ENCODE measurements at places on chromosomes 11 and 22.

DNA sequence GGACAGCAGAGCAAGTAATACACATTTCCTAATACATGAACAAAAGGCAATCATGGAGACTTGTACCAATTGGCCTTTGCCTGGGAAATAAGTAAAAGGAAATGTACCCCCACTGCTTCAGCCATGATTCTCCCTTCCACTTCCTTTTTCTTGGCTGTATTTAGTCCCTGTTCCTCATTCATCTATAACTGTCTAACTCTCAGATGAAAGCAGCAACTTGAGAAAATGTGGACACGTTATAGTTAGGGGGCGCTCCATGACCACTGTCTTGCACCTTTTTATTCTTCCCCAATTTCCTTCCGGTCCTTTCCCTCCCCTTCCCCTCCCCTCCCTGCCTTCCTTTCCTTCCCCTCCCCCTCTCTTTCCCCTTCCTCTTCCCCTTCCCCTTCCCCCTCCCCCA, 61.3 kb upstream of the BARX2 start:
- no peak for DNase-seq

DNA sequence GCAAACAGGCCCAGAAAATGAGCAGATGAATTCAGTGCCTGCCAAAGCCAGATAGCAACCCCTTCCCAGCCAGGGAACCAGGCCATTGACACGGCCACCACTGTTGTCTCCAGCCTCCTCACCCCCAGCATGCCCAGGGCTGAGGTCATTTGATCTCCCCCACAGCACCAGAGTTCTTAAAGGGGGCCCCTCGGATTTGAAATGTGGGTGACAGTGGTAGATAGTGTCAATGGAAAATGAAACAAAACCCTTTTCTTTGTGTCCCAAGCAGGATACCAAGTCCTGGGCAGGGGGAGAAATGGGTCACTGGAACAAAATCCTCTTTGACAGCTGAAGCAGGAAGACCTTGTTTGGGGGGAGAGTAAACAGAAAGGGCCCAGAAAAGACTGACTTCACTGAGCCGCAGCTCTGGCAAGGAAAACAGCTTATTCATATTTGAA, 14.3 kb upstream of the ACCSL start:
- DNase-seq, result peak; percentile 16

DNA sequence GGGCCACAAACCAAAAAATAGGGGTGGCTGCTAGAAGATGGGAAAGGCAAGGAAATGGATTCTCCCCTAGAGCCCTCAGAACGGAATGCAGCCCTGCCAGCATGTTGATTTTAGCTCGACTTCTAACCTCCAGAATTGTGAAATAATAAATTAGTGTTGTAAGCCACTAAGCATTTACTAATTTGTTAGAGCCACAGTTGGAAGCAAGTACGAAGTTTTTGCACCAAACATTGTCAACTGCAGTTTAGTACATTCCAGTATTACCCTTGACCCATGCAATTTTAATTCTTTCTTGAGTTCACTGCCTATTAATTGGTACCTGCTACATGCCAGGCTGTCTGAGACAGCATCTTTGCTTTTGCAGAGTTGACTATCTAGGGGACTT, 32.2 kb downstream of the PARVA start:
- no peak for DNase-seq

DNA sequence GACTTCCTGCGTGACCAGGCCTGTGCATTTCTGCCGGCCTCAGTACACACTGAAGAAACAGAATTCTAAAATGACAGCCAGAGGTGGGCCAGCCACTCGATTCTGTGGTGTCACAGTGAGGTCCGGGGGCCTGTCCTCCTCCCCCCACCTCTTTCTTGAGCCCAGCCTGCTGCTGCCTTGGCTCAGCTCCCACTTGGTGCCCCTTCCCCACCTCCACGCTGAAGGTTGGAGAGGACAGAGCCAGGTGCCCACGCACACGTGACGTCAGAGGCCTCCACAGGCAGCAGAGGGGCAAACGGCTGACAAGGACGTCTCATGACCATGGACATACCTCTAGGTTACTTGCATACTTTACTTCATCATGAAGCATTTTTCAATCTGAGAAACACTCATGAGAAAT, 78.0 kb upstream of the SHANK2 start:
- no peak for DNase-seq

- DNase-seq, result no peak
Measured at GRCh38 chr11:32006799-32007388, 84.0 kb upstream of the RCN1 start.

DNA sequence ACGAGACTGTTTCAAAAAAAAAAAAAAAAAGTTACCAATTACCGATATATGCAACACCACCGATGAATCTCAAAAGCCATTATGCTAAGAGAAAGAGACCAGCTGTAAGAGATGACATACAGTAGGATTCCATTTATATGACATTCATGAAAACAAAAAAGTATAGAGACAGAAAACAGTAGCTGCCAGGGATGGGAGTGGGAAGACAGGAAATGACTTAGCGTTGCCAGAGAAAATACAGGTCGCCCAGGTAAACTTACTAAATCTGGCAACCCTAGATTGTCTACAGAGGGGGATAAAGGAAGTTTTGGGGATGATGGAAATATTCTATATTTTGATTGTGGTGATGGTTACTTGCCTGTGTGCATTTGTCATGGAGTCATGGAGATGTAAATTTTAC, 7.9 kb upstream of the C11orf24 start:
- DNase-seq, result no peak

- no peak for DNase-seq
Measured at GRCh38 chr11:17563231-17563646, 16.2 kb downstream of the OTOG start.

DNA sequence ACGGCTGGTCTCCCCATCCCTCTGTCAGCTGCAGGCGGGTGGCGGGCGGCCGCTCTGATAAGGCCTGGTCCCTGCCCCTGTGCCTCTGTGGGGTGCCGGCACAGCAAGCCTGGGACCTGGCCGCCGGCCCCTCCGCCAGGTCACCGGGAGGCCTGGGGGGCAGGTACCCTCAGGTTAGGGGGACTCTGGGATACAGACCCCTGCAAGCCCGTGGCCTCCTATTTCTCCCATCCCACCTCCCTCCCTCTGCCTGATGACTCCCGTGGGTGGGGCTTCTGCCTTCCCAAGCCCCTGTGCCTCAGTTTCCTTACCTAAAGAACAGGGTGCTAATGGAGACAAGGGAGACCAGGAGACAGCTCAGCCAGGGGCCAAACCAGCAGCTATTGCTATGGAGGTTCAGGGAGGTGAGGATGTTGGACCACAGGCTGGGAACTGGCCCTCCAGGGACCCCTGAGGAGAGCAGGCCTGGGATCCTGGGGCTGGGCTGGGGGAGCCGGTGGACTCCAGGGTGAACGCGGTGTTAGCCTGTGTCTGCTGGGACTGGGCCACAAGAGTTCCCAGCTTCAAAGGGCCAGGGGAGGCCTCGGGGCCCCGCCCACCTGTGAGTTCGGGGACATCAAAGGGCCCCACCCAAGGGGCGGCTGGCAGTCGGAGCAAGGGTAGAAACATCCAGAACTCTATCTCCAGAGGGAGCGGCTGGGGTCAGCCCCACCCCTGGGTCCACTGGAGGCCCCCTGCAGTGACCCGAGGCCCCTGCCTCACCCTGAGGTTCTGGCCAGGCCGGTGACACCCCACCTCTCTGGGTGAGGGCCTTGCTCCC, 32.0 kb upstream of the TH start:
- DNase-seq, result no peak
